ENCODE measurements at places on chromosomes 4 and X. TPM values are rescaled to one million over a fixed set of nuclear protein-coding genes. Genes with fewer than 3 reads are reported as not detected.

PPP1R2C gene
- not detected for polyA plus RNA-seq

NSUN7 gene
- 0.51 TPM for polyA plus RNA-seq

ZNF185 gene
- polyA plus RNA-seq: 3.8 TPM

CSTF2 gene
- 19.2 TPM for polyA plus RNA-seq

RBBP7 gene
- polyA plus RNA-seq: 197 TPM

RTL5 gene
- polyA plus RNA-seq: 16.8 TPM

TCEAL7 gene
- polyA plus RNA-seq: 193 TPM

PTCHD1 gene
- polyA plus RNA-seq: 10.0 TPM

DUX4 gene
- not detected for polyA plus RNA-seq

MND1 gene
- polyA plus RNA-seq: 10.6 TPM

SLC25A53 gene
- 4.8 TPM for polyA plus RNA-seq

ADGRG4 gene
- polyA plus RNA-seq: not detected

TBC1D8B gene
- polyA plus RNA-seq: 2.1 TPM

RAB9B gene
- 50.6 TPM for polyA plus RNA-seq

CYLC1 gene
- polyA plus RNA-seq: not detected

PWWP3B gene
- 7.5 TPM for polyA plus RNA-seq

GLRB gene
- polyA plus RNA-seq: 24.9 TPM

SCML2 gene
- 14.7 TPM for polyA plus RNA-seq

SLC25A43 gene
- not detected for polyA plus RNA-seq

TEX13D gene
- polyA plus RNA-seq: not detected

DOK7 gene
- polyA plus RNA-seq: 0.66 TPM

DNAAF6 gene
- polyA plus RNA-seq: not detected

RXFP1 gene
- 0.12 TPM for polyA plus RNA-seq

SERTM2 gene
- polyA plus RNA-seq: not detected

SMR3B gene
- not detected for polyA plus RNA-seq

MAGEE2 gene
- 0.28 TPM for polyA plus RNA-seq

THOC2 gene
- polyA plus RNA-seq: 95.4 TPM

ANKRD50 gene
- polyA plus RNA-seq: 18.6 TPM

IL21 gene
- polyA plus RNA-seq: not detected

PNCK gene
- 9.5 TPM for polyA plus RNA-seq

SLC4A4 gene
- polyA plus RNA-seq: 9.2 TPM

USP26 gene
- not detected for polyA plus RNA-seq

GLRA2 gene
- polyA plus RNA-seq: 18.6 TPM

HTRA3 gene
- polyA plus RNA-seq: not detected

ETNPPL gene
- polyA plus RNA-seq: 0.45 TPM

PCSK1N gene
- 243 TPM for polyA plus RNA-seq

TMEM150C gene
- 4.9 TPM for polyA plus RNA-seq

NEUROG2 gene
- polyA plus RNA-seq: 0.58 TPM

TMEM271 gene
- polyA plus RNA-seq: 16.0 TPM

MSX1 gene
- polyA plus RNA-seq: 2.8 TPM

SSX3 gene
- polyA plus RNA-seq: not detected

GCNA gene
- 11.0 TPM for polyA plus RNA-seq

SPANXA2 gene
- polyA plus RNA-seq: not detected

ENPP6 gene
- not detected for polyA plus RNA-seq

CXCL6 gene
- polyA plus RNA-seq: not detected

SAGE1 gene
- polyA plus RNA-seq: not detected

PABPC1L2A gene
- 0.56 TPM for polyA plus RNA-seq

LANCL3 gene
- 0.35 TPM for polyA plus RNA-seq

STAP1 gene
- polyA plus RNA-seq: not detected

TLR10 gene
- polyA plus RNA-seq: 0.10 TPM

NPY5R gene
- polyA plus RNA-seq: 2.3 TPM

SMIM10L2A gene
- polyA plus RNA-seq: 4.7 TPM

AFP gene
- polyA plus RNA-seq: 0.14 TPM

TCEAL6 gene
- polyA plus RNA-seq: not detected

XG gene
- 0.42 TPM for polyA plus RNA-seq
